ENCODE measurements at places on chromosomes 4 and X. TPM values are rescaled to one million over a fixed set of nuclear protein-coding genes. Genes with fewer than 3 reads are reported as not detected.

Gene HTN3
- total RNA-seq = not detected

Gene RAB41
- total RNA-seq = not detected

Gene MAGEB10
- not detected for total RNA-seq

Gene DCHS2
- 13.4 TPM for total RNA-seq

Gene RHOXF2
- total RNA-seq = not detected

Measured in lung (tissue), 17 donors.